ENCODE measurements at places on chromosomes 3 and 15.

GRCh38 chr15:37572401-37572800 lies 362.0 kb upstream of the TMCO5A start:
- DNase-seq: no peak

DNA sequence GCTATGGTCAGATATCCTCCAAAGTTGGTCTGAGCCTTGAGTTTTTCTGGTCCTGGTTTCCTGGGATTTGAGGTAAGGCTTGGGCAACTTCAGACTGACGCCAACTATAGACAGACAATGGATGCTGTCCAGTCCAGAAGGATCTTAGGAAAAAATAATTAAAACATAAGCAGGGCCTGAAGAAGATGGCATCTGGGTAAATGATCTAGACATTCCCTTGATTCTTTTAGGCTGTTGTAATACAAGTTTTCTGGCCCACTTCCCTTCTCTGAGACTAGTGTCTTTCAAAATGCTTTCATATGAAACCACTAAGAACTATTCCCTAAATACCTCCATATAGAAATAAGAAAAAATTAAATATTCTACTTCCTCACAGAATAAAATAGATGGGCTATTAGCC lies 47.7 kb upstream of the PLXND1 start:
- no peak for DNase-seq

GRCh38 chr15:78007964-78008886 lies 69.3 kb downstream of the TBC1D2B start:
- peak; percentile 65 for DNase-seq

DNA sequence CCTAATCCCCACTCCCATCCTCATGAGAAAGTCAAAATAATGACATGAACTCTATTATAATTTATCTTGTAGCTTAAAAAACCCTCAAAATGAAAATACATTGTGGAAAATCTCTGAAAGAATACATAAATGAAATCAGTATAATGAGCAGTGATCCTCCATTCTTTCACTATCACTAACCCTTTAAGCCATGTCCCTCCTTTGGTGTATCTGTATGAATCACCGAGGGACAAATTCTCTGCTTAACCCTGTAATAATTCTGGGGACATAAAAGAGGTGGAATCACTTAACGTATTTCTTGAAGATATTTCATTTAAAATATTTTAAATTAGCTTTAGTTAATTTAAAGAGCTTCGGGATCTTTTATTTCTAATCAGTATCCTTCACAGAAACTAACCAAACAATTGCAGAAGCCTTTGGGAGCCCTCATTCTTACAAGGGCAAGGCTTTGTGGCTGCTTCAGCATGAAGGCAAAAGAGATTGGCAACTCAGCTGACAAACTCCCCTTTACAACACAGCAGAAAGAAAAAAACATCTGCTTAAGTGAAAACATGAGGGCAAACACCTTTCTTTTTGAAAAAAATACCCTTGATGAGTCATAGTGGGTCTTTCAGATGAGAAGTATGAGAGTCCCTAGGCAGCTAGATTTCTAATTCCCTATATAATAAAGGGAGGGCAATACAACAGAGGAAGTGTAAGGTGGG lies 44.0 kb upstream of the ALCAM start:
- DNase-seq: no peak

GRCh38 chr3:189488241-189488767 lies 142.9 kb upstream of the TP63 start:
- no peak for DNase-seq

- DNase-seq: no peak
These were observed 12.6 kb upstream of the IGF2BP2 start for GRCh38 chr3:185837414-185837813.

DNA sequence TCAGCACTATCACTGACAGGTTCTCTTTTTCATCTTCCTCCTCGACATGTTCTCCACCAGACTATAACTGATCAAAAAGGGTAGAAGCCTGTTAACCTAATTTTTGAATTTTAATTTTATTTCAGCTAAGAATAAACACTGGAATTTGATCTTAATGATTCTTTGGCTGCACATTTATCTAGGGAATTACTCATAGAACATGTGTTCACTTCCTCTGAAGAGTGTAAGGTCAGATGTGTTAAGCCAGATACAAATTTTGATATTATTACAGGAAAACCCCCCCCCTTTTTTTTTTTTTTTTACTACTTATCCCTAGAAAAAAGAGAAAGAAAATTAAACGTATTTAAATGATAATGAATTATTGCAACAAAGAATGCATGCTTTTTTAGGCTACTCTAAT lies 15.0 kb downstream of the DCBLD2 start:
- DNase-seq: no peak

GRCh38 chr3:46904303-46905212 lies 27.0 kb downstream of the PTH1R start:
- peak; percentile 57 for DNase-seq
